ENCODE measurements at places on chromosomes 3 and 15.
A peak's percentile ranks its signal among the peaks of the same experiment; 100 is the strongest.

- DNase-seq: no peak
These were observed 516.0 kb downstream of the GABRG3 start for GRCh38 chr15:27486683-27487647.

GRCh38 chr3:22960105-22960984 lies 242.8 kb upstream of the UBE2E2 start:
- DNase-seq: peak; percentile 7

DNA sequence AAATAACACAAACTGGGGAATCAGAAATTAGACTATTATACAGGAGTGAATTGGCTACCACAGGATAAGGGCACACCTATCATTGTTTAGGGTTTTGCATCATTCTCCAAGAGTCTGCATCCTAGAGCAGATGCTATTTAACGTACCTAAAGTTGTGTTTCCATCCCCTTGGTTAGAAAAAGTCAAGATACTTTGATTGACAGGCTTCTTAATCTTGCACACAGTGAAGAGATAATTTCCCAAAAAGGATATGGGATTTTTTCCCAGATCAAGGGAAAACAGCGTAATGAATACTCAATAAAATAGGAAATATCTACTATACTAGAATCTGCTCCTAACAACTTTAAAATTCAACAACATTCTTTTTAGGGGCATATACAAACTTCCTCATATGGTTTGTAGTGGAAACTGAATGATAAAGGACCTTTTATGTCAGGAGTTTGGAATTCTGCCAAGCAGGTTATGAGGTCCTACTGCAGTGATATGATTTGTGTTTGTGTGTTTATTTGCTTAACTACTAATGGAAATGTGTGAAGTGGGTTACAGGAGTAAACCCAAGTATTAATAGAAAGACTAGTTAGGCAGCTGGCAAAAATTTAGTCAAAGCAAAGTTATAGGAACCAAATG lies 124.1 kb upstream of the MME start:
- no peak for DNase-seq

- DNase-seq: peak; percentile 66
These were observed 385.3 kb downstream of the NTRK3 start for GRCh38 chr15:87871258-87871681.

GRCh38 chr3:140552403-140552802 lies 125.5 kb upstream of the TRIM42 start:
- no peak for DNase-seq

DNA sequence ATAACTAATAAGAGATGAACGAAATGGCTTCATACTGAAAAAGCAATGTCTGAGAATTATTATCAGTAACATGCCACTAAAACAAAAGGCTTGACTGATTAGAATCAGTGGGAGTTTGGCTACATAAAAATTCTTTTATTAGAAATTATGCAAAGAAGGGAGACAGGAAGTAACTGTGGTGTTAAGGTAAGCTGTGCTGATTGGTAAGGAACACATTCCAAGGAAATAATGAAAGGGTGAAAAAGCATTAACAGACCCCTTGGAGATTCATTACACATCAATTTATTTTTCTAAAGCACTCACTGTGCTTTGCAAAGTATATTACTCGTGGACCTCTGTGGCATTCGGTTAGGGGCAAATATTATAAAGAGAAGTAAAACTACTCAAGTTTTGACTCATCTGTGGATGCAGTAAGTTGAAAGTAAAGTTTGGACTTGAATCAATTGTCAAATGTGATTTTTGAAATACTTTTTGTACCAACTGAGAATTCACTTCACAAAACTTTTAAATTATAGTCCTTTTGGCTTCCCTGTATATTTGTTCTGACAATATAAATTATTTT lies 176.1 kb upstream of the ZPLD1 start:
- DNase-seq: no peak
